Stimulated activated CD4-positive, alpha-beta T cell treated with anti-CD3 and anti-CD28 coated beads, TNF-alpha, amount 100 ng/mL, for 4 hours (primary cell): ENCODE measurements at places on chromosomes 1 and 21.

DNA sequence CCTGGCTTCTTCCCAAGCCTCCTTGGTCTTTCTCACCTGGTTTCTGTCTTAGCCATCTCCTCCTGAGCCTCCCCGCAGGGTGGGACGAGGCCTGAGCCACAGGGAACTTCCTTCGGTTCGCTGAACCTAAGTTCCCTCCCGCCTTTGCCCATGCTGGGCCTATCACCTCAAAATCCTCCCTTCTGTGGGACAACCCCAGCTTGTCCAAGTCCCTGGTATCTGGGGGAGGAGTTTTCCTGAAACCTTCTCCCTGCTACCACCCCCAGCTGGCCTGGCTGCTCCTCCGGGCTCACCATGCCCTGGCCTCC, 27.7 kb upstream of the VPS13D start:
- DNase-seq, result no peak

GRCh38 chr1:156262461-156263287, 14.8 kb upstream of the PAQR6 start:
- DNase-seq, result no peak

DNA sequence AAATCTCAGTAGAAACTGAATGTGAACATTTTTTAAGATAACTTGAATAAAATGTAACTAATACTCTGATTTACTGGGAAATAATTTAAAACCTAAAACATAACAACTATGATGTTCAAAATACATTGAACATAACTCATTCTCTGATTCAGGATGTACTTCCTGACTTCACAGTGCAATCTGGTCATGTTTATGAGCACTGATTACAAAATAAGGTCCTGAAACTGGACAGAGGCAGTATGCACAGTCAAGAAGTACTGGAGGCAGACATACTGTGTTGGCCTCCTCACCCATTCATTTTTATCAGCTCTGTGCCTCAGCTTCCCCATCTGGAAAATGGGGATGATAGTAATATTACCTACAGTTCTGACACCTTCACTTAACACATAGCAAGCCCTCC, 651.3 kb downstream of the PTPRC start:
- DNase-seq, result no peak

GRCh38 chr1:119651641-119652040, 3.6 kb upstream of the ZNF697 start:
- DNase-seq, result no peak

DNA sequence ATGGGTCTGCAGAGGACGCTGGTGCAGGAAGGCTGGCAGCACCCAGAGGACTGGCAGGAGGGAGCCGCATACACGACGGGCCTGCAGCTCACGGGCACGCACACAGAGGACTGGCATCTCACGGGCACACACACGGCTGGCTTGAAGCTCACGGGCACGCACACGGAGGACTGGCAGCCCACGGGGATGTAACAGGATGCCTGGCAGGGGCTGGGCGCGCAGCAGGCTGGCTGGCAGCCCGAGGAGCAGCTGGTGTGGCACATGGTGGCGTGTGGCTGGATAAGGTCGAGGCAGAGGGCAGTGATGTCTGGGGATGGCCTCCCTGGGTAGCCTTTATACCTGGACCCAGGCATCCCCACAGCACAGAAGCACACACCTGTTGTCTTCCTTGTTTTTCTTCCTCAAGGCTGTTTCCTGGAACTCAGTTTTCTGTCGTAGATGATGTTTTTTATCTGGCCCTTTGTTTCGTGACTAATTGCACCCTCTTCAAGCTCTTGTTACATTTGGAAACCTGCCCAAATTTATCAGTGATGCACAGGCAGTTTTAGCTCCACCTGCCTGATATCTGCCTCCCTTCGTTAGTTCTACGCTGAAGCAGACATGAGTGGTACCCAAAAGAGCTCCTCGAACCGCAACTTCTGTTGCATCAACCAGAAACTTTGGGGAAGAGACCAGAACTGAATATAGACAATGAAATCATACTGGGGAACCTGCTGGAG, at the start of gene KRTAP12-1:
KRTAP12-1 (minus strand) TSS at position 303 of the 719 bp plus-strand sequence; CDS start at position 263, 40 bp downstream.
- DNase-seq, result no peak

GRCh38 chr1:87435484-87435883, 106.8 kb downstream of the LMO4 start:
- no peak for DNase-seq

GRCh38 chr1:230423261-230423660, 2.9 kb downstream of the PGBD5 start:
- DNase-seq, result no peak

- DNase-seq, result no peak
These were observed 39.1 kb downstream of the SPSB1 start for GRCh38 chr1:9331558-9332346.

DNA sequence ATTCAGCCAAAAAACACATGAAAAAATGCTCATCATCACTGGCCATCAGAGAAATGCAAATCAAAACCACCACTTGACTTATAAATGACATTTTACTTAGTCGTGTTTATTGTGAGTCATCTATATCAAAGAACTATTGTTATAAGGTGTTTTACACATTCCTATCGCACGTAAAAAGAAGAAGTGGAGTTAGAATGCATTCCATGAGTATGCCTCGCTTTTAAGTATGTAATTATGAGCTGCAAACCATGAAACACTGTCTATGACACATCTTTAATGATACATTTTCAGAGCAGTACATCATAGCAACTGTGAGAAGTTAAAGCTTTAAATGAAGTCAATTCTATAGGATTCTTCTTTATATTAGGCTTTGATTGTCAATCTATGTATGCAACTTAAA, 614.3 kb upstream of the ADAMTS5 start:
- DNase-seq, result no peak

GRCh38 chr1:226444901-226445300, 37.0 kb upstream of the PARP1 start:
- peak; percentile 23 for DNase-seq

- no peak for DNase-seq
These were observed 56.8 kb upstream of the PTGFRN start for GRCh38 chr1:116852910-116853309.

DNA sequence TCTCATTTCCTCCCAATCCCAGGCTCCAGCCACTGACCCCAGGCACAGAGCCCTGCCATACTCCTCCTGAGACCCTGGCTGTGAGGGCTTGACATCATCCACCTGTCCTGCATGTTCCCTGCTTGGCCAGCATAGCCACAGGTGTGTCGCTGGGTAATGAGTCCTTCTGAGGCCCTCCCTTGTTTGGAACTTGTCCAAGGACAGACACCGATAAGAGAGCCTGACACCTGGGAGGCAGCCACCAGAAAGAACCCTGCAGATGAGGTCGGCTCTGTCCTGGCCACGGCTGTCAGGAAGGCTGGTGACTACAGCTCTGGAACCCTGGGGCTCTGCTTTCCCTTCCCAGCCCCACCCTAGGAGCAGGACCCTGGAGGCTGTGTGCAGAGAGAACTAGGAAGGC, 34.6 kb downstream of the TMEM63A start:
- no peak for DNase-seq

DNA sequence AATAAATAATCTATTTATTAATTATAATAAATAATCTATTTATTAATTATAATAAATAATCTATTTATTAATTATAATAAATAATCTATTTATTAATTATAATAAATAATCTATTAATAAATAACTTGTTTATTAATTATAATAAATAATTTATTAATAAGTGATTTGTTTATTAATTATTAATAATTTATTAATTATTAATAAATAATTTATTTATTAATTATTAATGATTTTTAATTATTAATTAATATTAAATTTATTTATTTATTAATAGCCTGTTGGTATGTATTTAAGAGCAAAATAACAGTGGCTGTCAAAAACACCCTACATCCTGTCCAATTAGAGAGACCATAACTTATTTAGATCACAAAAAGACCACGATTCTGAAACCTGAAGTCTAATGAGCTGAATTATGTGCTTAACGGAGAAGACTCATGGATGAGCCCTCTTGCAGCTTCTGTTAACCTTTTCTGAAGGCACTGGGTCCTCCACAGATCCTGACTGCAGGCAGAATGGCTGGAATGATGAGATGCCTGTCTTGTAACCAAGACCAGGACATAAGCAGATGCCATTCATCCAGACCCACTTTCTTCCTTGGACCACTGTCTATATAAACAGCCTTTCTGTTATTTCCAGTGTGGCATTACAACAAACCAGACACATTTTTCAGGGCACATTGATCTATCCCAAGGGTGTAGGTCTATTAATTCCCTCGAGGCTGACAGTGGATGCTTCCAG, 134.2 kb downstream of the SETD4 start:
- no peak for DNase-seq

DNA sequence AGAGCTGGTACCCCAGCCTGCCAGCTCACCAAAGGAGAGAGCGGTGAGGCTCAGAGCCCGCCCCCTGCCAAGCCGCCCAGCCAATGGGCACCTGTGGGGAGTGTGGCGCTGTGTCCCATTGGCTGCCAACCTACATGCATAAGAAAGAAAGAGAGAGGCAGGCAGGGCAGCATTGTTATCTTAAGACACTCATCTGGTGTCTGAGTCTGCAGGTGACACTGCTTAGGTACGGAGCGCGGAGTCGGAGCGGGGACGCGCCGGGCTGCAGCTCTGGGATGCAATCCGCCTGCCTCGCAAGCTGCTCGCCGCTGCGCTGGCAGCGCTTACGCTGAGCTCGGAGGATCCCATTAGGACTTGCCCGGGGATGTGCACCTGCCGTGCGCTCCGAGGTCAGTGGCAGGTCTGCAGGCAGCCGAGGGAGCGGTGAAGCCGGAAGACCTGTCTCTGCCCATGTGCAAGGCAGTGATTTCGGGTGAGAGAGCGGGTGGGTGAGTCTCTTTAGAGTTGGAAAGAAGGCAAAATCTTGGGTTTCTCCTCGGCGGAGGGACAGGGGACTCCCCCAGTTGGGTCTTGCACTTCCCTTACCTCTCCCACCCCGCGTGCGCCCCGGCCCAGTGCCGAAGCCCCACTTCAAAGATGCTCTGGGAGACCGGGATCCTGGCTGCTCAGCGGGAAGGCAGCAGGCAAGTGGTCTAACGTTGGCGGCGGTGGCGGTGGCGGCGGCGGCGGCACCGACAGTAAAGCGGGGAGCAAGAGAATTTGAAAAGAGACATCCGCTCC, at the start of gene BRINP2:
BRINP2 (plus strand) TSS at position 203 of the 780 bp plus-strand sequence. CDS start 58,919 bp downstream, outside the sequence.
- no peak for DNase-seq

- peak; percentile 32 for DNase-seq
These were observed 88.3 kb upstream of the SELENON start for GRCh38 chr1:25711555-25712298.

DNA sequence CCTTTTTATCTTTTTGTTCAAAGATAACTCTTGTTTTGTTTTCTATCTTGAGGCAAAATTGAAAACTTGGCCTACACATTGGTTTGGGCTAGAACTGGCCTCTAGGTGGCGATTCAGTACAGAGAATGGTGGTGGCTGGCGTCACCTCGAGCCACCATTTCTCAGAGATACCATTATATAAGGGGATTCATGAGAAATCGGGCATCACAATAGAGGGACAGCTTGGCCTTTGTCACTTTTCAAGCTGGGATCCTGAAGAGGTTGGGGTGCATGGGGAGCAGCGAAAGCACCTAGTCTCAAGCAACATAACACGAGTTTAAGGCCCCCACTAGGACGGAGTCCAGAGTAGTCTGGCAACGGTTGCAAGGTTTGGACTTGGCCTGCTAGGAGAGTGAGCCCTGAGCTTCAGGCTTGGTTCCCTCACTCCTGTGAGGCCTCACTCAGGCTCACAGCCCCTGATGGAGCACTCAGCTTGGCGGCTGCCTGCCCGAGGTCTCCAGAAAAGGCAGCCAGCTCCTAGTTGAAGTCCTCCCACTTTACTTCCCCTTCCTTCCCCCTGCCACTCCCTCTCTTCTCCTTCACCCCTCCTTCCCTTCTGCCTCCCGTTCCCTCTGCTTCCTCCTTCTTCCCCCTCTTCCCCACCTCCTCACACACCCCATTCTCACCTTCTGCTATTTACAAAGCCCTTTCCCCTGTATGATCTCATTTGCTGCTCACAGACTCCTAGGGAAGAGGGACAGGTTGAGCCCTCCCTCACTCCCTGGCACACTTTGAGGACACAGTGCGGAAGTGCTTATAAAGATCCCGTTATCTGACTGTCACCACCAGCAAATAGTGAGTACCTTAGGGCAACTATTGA, 67.8 kb downstream of the LRIG2 start:
- DNase-seq, result peak; percentile 23

GRCh38 chr1:14970115-14970798, 183.3 kb upstream of the TMEM51 start:
- DNase-seq, result no peak

DNA sequence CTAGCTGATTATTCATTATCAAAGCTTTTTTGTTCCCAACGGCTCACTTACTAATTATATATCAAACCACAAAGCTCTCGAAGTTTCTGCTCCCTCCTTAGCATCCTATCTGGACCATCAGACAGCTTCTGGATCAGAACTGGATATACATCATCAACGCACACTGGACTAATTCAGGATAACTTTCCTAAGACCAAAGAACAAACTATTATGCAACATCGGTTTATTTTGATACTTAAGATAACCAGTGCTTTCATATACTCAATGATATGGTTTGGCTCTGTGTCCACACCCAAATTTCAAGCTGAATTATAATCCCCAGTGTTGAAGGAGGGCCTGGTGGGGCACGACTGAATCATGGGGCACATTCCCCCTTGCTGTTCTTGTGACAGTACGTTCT, 110.8 kb downstream of the SMYD3 start:
- no peak for DNase-seq

DNA sequence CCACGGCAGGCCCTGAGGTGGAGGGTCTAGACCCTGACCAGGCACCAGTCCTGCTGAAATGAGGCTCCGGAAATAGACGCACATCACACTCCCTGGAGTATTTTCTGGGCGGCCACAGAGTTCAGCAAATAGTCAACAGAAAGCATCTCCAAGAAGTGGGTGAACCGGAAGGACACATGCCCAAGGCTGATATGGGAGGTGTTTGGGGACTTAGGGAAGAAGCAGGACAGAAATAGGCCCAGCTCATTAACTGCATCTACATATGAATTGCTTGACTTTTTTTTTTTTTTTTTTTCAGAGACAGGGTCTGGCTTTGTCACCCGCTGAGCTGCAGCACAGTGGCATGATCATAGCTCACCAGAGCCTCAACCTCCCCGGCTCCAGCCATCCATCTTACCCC, 36.5 kb upstream of the GPR157 start:
- no peak for DNase-seq

DNA sequence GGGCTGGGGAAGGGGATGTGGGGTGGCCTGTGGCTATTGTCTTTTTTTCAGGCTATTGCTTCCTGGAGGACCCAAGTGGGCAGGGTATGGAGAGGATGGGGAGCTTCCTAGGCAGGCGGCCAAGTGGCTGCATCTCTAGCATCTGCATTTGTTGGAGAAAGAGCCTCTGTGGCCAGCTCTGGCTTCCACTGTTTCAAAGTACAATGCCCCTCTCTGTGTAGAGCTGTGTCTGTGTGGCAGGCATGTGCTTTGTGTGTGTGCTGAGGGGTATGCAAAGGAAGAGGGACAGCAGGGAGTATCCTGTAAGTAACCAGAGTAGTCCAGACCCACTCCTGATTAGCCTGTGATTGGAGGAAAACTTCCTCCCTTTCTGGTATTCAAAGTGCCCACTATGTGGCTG, 40.6 kb downstream of the KCNA2 start:
- DNase-seq, result no peak

- DNase-seq, result no peak
These were observed 15.7 kb upstream of the PKP1 start for GRCh38 chr1:201267481-201268229.

- no peak for DNase-seq
These were observed 106.3 kb downstream of the HIVEP3 start for GRCh38 chr1:41812453-41812852.
